Uterus (tissue), 4 donors: ENCODE measurements at places on chromosomes 11 and 22.

GRCh38 chr11:111177037-111177871 is 68.3 kb upstream of the POU2AF2 start:
- DNase-seq: no peak

- DNase-seq: no peak
Measured at GRCh38 chr11:47918370-47918690, 62.0 kb upstream of the PTPRJ start.

DNA sequence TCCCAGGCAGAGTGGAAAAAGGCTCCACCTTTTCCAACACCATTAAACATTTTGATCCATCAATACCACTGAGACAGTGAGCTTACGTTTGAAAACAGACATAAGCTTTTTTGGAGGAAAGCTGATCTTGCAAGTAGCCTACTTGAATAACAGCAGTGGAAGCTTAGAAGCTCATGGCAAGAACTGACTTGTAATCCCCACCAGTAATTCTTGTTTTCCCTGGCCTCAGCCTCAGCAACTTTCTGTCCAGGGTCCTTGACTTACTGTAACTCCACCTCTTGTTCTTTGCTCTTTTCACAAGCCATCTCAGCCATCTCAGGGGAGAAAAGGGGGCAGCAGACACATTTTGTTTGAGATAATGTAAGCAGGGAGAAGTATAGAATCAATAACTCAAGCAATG is 12.3 kb upstream of the MPZL2 start:
- DNase-seq: no peak

- DNase-seq: no peak
Measured at GRCh38 chr11:6201481-6201880, 2.5 kb downstream of the OR52W1 start.

DNA sequence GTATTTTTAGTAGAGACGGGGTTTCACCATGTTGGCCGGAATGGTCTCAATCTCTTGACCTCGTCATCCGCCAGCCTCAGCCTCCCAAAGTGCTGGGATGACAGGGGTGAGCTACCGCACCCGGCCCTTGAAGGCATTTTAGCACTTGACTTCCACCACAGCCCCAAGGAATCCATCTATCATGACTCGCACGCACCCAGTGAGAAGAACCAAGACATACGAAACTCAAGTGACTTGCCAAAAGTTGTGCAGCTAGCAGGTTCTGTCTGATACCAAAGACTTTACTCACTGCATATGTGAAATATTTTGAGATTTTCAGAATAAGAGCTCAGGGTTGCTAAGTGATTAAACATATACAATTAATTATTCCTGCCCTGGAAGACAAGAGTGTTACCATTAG is 21.0 kb downstream of the FLI1 start:
- no peak for DNase-seq

- no peak for DNase-seq
Measured at GRCh38 chr11:83855237-83855636, 569.1 kb upstream of the CCDC90B start.

GRCh38 chr11:78078218-78079167 is 1.2 kb downstream of the NDUFC2 start:
- no peak for DNase-seq
